ENCODE measurements at places on chromosomes 16 and 17. TPM values are rescaled to one million over a fixed set of nuclear protein-coding genes. Genes with fewer than 3 reads are reported as not detected.

Gene ENPP7
- total RNA-seq = not detected

Gene SLFN11
- total RNA-seq = 82.0 TPM

- no peak for DNase-seq
Measured at GRCh38 chr17:80924807-80925610, 66.6 kb upstream of the CHMP6 start.

GRCh38 chr17:11241611-11242226, 706 bp downstream of the SHISA6 start:
- DNase-seq = no peak

DNA sequence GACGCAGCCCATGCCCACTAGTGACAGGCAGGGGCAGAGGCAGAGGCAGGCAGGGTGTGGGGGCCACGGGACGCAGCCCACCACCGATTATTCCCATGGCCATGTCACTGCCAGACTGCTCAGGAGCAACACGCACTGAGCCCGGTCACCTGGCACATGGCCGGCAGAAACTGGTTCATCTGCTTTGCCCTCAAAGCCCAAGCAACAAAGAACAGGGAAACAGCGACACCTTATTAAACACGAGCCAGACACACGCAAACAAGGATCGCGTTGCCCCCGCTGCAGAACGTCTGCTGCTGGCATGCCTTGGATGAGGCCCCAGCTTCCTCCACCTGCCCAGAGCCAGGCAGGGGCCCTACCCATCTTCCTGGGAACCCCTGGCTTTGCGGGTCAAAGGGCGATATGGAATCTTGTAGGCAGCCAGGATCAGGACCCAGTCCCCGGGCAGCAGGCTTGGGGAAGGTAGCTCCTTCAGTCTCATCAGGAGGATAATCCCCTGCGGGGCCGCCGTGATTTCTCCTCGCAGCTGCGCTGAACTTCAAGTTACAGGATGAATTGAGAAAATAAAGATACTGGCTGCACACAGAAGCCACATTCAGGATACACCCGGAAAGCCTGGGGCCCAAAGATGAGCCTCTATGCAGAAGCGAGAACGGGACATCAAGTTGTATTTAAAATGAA, 4.8 kb downstream of the TBC1D16 start:
- no peak for DNase-seq

DNA sequence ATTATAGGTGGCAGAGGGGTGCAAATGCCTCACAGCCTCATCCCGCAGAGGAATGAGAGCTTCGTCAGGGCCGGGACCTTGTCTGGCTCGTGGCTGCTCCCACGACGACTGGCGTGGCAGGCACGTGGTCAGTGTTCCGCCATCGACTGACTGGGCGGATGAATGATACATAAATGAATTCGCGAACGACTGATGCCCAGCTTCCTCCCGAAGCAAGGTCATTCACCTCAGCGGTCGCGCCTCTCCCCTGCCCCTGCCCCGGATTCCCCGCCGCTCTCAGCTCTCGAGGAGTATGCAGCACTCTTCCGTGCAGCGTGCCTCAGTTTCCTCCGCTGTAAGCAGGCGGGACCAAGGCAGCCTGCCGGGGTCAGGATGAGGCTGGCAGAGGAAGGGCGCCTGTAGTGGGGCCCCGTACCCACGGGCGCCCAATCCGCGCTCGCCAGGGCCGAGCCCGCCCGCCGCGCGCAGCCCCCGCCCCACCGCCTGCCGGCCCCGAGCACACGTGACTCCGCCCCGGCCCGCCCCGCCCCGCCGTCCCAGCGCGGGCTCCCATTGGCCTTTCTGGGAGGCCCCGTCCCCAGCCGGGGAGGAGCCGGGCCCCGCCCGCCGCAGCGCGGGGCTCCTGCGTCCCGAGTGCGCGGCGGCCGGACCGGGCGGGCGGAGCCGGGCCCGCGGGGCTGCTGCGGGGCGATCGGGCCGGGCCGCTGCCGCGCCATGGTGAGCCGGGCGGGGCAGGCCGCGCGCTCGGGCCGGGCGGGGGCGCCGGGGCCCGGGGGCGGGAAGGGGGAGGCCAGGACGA, at the start of gene SNN:
Gene SNN, plus strand, starts transcription at position 632 of the 799 bp plus-strand sequence. CDS start 7,605 bp downstream, outside the sequence.
- DNase-seq = peak; percentile 84
